ENCODE measurements at places on chromosomes 4 and X. TPM values are rescaled to one million over a fixed set of nuclear protein-coding genes. Genes with fewer than 3 reads are reported as not detected.

Gene CDX4
- not detected for total RNA-seq

Gene TMEM150C
- 2.5 TPM for total RNA-seq

Gene CYTL1
- total RNA-seq = not detected

Gene FSTL5
- 30.1 TPM for total RNA-seq

GRCh38 chr4:175970072-175970471 is 95.6 kb upstream of the WDR17 start:
- DNase-seq = no peak

GRCh38 chr4:173277340-173277739 is 56.8 kb downstream of the HMGB2 start:
- no peak for DNase-seq

DNA sequence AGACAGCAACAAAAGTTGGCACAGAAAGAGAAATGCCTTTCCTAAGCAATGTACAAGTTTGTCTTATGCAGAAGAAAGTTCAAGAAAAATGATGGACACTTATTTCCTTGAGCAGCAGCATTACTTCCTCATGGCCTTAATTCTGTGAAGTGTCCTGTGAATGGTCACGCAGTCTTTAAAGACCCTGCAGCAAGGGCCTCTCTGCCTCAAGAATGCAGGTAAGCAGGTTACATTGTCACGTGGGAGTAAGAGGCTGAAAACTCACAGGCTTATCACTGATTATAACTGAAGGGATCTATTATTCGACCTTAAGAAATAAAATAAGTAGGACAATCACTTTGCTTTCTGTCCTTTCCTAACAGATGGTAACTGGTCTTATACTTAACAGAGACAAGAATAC is 109.1 kb downstream of the ATP8A1 start:
- no peak for DNase-seq

DNA sequence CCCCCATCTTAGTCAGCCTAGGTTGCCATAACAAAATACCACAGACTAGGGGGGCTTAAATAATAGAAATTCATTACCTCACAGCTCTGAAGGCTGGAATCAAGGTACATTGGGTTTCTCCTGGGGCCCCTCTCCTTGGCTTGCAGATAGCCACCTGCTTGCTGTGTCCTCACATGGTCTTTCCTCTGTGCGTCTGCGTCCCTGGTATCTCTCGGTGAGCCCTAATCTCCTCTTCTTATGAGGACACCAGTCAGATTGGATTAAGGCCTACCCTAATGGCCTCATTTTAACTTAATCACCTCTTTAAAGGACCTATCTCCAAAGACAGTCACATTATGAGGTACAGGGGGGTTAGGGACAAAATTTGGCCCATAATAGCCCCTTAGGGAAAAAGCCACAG is 98.0 kb downstream of the SH3KBP1 start:
- DNase-seq = no peak

GRCh38 chr4:145440292-145441007 is 41.2 kb upstream of the SMAD1 start:
- peak; percentile 2 for DNase-seq

Data from A172 (cell line).